ENCODE measurements at places on chromosomes 4 and X. TPM values are rescaled to one million over a fixed set of nuclear protein-coding genes. Genes with fewer than 3 reads are reported as not detected.

The N4BP2 gene
- total RNA-seq: 9.1 TPM

The H2BW1 gene
- not detected for total RNA-seq

The RASGEF1B gene
- total RNA-seq: 1.1 TPM

The OPRPN gene
- total RNA-seq: not detected

The BCLAF3 gene
- 2.4 TPM for total RNA-seq

The ZDHHC15 gene
- total RNA-seq: not detected

The BEX2 gene
- total RNA-seq: 2.9 TPM

The OTUD6A gene
- not detected for total RNA-seq

The NSDHL gene
- 24.3 TPM for total RNA-seq

The SLC2A9 gene
- total RNA-seq: 2.1 TPM

The CCNB3 gene
- 1.8 TPM for total RNA-seq

The UGT2A1 gene
- total RNA-seq: not detected

The GAGE12H gene
- total RNA-seq: not detected

The RAB41 gene
- not detected for total RNA-seq

The SULT1E1 gene
- total RNA-seq: not detected

The PRSS12 gene
- 3.7 TPM for total RNA-seq

The ACOT9 gene
- 78.5 TPM for total RNA-seq

The TMEM156 gene
- not detected for total RNA-seq

The UGT2B10 gene
- not detected for total RNA-seq

The ASB11 gene
- total RNA-seq: under 0.01 TPM

The VEGFC gene
- not detected for total RNA-seq

The CPEB2 gene
- 113 TPM for total RNA-seq

The MYL5 gene
- total RNA-seq: 12.3 TPM

The CDX4 gene
- total RNA-seq: not detected

The SSX4B gene
- total RNA-seq: 0.36 TPM

The BEX5 gene
- not detected for total RNA-seq

The NIPAL1 gene
- total RNA-seq: 1.7 TPM

The KLB gene
- total RNA-seq: not detected

The CFI gene
- total RNA-seq: 0.33 TPM
